ENCODE measurements at places on chromosomes 12 and 14.
A peak's percentile ranks its signal among the peaks of the same experiment; 100 is the strongest.

DNA sequence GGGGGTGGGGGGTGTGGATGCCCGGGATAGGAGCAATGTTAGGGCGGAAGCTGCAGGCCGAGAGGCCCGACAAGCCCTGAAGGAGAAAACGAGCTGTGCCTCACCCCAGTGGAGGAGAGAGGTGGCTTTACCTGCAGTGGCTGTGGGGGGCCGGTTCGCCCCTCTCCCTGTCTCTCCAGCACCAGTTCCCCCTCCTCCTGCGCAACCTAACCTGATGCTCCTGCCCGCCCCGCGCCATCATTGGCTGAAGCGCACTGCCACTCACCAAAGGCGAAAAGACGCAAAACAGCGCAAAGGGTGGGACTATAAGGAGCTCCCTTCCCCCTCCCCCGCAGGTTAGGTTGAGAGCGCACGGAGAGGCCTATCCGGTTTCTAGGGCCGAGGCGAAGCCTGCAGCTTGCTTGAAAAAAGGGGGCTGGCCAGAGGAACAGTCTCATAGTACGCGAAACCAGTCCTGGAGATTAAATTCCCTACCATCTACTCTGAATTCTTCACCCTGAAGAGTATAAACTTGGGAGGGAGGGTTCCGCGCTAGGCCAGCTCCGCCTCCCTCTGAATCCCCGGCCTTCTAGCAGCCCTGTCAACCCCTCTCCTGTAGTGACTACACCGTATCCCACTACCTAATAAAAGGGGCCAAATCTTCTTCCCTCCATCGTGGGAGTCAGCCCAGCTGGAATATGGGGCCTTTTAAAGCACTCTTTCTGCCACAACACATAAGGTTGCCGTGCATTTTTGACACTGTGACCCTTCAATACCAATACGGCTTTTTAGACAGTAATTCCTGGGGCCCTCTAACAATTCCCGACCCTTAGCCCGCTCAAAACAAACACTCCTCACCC, 18.6 kb downstream of the CHD8 start:
- DNase-seq = peak; percentile 99

GRCh38 chr12:132175496-132176384, 31.5 kb downstream of the NOC4L start:
- DNase-seq = no peak

GRCh38 chr14:88998027-88998426, 173.6 kb downstream of the TTC8 start:
- no peak for DNase-seq

DNA sequence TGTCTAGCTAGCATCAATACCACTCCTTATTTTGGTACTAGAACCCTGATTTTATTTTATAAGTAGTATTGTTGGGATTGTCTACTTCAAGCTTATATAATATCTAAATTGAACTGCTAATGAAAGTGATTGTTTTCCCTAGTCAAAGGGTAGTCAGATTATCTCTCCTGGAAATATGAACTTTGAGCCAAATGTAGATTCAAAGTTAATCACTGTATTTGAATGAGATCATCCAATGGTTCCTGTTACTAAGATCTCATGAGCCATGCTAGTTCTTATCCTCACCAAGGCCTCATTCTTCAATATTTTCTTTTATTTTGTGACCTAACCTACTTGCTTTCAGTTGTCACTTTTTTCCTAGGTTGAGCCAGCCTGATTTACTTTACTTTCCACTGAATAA, 276.7 kb downstream of the RASSF9 start:
- DNase-seq = no peak

GRCh38 chr12:29164477-29165393, 15.7 kb downstream of the FAR2 start:
- DNase-seq = no peak

DNA sequence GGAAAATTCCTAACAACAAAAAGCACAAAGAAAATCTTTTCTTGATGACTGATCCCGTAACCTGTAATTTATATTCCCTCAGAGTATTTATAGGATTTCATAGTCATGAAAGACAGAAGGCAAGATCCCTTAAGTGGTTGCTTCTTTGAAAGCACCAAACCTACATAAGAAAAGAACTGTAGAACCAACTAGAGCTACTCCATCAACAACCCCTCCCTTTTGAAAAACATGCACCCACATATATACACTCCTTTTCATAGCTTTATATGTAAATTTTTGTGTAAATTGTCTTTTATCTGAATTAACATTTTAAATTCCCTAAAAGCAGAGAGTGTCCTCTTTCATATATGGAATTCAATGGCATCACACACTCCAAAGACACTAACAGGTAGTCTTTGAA, 215.3 kb downstream of the CEP128 start:
- DNase-seq = no peak

DNA sequence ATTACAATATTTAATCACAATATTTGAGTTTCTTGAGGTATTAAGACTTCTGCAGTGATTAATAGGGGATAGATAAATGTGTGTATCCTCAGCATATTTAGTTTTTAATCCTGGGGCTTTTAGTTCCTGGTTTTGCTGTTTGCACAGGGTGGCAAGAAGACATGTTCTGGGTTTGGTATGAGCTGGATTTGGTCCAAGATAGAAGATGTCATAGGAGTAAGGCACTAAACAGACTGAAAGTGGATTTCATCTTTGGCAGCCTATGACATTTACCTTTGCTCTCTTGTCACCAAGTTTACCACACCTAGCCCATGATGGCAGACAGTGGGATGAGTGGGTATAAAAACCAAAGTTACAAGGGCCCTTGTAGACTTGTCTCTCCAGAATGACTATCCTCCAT, 168.2 kb downstream of the LRRK2 start:
- no peak for DNase-seq

DNA sequence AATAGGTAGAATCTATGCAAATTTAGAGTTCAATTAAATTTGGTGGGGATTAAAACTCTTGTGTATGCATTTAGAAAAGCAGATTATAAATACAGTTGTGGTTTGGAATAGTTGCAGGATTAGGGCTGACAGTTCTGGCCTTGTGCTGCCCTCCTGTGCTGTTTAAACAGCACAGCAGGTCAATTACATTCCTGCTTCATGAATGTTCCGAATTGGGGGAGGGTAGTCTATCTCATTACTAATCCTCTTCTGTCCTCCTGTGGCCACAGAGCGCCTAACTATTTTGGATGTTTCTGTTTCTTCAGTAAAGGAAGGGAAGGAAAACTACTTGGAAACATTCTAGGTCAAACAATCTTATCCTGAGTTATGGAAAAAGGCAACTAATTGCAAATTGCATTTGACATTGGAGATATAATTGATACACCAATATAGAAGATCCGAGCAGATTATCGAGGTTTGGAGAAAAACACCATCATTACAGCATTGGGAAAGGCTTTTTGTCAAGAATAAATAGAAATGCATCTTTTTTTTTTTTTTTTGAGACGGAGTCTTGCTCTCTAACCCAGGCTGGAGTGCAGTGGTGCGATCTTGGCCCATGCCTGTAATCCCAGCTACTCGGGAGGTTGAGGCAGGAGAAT, 8.7 kb upstream of the GPR19 start:
- DNase-seq = no peak

DNA sequence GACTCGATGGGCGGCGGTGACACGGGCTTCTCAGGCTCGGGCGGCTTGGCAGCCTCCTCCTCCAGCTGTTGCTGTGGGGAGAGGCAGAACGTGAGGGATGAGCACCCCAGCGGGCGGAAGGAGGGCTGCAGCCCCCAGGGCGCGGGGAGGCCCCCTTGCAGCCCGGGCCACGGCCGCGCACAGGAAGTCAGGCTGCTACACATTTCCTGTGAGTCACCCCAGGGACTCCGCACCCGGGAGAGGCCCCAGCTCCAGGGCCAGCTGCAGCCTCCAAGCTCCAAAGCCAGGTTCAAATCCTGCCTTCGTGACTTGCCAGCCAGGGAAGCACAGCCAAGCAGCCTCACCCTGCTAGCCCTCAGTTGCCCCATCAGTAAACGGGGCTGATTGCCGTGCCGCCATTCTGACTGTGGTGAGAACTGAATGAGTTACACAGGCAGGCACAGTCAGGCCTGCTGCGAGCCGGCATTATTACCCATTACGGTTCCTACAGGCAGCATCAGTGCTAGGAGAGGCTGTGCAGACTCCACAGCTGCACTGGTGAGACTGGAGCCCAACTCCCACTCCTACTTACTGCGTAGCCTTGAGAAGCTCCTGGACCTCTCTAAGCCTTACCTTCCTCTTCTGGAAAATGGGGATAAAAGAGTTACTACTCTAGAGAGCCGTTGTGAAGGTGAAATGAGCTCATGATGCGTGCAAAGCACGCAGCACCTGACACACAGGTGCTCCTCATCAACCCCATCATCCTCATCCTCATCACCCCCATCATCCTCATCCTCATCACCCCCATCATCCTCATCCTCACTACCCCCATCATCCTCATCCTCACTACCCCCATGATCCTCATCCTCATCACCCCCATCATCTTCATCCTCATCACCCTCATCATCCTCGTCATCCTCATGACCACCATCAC, 100.9 kb downstream of the NCOR2 start:
- DNase-seq = no peak

- DNase-seq = no peak
These were observed 43.6 kb upstream of the NAA30 start for GRCh38 chr14:57346741-57347140.

DNA sequence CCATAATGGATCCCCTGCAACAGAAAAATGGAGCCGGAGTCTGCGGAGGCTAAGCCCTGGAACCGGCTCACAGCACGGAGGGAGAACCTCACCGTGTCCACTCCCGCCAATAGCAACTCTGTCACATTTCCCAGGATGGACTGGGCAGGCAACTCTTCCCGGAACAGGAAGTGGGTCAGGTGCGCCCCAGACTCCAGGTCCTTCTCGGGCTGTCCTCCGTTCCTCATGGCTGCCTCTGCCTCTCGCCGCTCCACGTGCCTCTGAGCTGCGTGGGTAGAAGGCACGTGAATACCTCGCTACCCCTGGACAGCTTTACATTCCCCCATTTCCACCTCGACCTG, 2.2 kb downstream of the CYP27B1 start:
- DNase-seq = no peak

GRCh38 chr14:99280066-99280731, 8.2 kb upstream of the BCL11B start:
- peak; percentile 79 for DNase-seq

DNA sequence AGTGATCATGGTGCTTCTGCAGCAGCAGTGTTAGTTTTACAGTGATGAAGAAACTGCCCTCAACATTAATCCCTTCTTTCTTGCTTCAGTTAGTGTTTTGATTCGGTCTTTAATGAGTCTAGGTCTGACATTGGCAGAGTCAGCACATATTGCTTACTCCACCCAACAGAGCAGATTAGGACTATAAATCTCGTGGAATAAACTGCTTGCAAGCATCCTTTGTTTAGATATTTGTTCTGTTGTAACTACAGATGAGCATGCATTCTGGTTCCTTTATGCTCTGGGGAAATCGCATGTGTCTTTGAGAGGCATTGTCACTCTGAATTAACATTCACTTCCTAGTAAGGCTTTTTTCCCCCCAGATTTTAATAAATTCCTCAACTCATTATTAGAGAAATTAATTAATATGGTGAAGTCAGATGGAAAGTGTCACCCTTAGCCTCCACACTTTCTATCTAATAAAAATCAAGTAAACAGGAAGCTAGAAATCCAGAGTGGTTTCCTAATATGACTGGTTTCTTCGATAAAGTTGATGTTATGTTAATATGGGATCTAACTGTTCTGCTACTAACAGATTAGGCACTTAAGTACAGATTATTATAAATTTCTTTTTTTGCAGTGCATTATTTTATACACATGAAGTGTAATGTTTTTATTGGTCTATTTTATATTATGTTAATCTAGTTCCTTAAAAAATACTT, 86.2 kb upstream of the SSTR1 start:
- no peak for DNase-seq

- DNase-seq = no peak
These were observed 31.7 kb upstream of the STRN3 start for GRCh38 chr14:31057701-31058364.

DNA sequence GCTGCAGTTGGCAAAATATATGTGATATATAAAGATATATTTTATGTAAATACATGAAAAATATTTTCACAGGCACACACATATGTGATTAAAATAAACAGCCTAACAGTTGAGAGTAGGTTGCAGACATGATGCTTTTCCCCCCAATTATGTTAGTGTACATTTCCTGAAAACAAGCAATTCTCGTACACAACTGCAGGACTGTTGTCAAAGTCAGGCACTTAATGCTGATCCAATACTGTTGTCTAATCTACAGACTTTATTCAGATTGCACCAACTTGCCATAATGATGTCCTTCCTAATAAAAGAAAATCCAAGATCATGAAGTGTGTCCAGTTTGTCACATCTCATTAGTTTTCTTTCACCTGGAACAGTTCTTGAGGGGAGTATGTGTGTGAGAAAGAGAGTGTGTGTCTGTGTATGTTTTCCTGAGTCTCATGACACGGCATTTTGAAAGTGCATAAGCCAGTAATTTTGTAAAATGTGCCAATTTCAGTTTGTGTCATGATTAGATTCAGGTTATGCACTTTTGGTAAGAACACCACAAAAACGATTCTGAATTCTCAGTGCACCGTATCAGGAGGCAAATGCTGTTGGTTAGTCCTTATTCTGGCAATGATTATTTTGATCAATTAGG, 16.5 kb upstream of the SEL1L start:
- DNase-seq = no peak

DNA sequence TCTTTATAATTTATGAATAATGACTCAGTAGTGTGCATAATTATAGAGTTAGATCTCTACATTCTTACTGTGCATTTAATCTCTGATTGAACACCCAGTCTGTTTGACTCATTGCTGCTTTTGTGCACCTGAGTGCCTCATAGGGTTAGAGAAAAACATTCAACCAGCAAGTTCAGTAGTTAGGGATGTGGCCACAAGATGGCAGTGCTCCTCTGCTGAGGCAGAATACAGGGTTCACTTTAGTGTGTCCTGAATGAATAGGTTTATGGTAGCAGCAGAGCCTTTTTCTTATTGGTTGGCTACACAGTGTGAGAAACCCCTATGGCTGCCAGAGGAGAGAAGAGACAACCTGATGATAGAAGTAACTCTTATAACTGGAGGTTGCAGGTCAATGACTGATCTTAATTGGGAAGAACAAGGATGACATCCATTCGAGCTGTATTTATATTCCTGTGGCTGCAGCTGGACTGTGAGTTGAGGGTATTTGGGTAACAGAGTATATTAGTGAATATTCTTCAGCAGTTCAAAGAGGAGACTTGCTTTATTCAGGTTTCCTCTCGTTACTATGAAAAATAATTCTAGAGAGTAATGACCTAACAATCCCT, 194.9 kb upstream of the OR4E1 start:
- no peak for DNase-seq
